Activated CD8-positive, alpha-beta memory T cell treated with anti-CD3 and anti-CD28 coated beads, Interleukin-2, amount 10 ng/mL, durations not matched to agents 7 days and 5 days (primary cell): ENCODE measurements at places on chromosomes 11 and 22.

DNA sequence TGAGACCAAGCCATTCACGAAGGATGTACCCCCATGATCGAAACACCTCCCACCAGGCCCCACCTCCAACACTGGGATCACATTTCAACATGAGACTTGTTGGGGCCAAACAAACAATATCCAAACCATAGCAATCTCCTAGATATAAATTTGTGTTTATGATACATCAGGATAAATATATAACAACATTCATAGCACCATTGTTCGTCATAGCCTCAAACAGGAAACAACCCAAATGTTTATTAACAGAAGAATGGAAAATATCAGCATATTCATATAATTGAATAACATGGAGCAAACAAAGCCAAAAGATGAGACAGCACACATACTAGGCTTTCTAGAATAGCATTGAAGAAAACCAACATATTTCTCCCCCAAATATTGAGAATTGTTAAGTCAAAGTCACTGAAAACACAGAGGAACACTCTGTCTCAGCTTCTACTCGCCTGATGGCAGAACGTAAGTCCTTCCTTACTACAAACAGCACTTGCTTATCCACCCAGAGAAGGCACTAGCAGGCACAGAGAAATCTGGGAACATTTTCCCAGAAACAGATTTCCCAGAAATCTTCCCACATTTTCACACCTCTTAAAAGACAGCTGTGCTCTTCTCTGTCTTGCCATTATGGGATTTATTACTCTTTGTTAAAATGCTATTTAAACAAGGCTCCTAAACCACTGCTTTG is 8.1 kb upstream of the GDPD4 start:
- no peak for DNase-seq

DNA sequence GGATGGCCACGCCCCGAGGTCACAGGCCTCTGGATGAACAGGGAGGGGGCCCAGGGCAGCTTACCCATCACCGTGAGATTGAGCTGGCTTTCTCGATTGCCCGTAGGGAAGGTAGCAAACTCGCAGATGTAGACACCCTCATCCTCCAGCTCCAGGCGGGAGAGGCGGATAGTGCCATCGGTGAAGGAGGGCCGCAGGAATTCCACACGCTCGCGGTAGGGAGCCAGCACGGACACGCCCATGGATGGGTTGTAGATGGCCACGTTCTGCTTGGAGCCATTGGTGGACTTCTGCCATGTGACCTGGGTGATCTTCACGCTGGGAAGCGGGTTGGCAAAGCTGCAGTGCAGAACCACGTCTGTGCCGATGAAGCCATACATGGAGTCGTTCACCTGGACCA is 50.6 kb downstream of the NECTIN1 start:
- DNase-seq: no peak

GRCh38 chr11:68525930-68526329 is 65.4 kb downstream of the PPP6R3 start:
- no peak for DNase-seq

GRCh38 chr11:103384652-103385051 is 275.4 kb downstream of the DYNC2H1 start:
- no peak for DNase-seq

- DNase-seq: no peak
Measured at GRCh38 chr11:40287916-40288803, 1171.3 kb downstream of the LRRC4C start.
